Activated CD8-positive, alpha-beta T cell treated with anti-CD3 and anti-CD28 coated beads for 36 hours (primary cell): ENCODE measurements at places on chromosomes 7 and 10. TPM values are rescaled to one million over a fixed set of nuclear protein-coding genes. Genes with fewer than 3 reads are reported as not detected.

The MYOF gene
- 4.9 TPM for total RNA-seq

The CYP3A7 gene
- total RNA-seq = not detected

The ZNF467 gene
- 0.09 TPM for total RNA-seq

The PAPSS2 gene
- 0.14 TPM for total RNA-seq

The SVOPL gene
- 0.78 TPM for total RNA-seq

The MNX1 gene
- total RNA-seq = not detected

The C10orf62 gene
- not detected for total RNA-seq

The GATA3 gene
- total RNA-seq = 24.4 TPM

GRCh38 chr7:35401217-35401879 lies 147.4 kb upstream of the TBX20 start:
- DNase-seq = no peak

DNA sequence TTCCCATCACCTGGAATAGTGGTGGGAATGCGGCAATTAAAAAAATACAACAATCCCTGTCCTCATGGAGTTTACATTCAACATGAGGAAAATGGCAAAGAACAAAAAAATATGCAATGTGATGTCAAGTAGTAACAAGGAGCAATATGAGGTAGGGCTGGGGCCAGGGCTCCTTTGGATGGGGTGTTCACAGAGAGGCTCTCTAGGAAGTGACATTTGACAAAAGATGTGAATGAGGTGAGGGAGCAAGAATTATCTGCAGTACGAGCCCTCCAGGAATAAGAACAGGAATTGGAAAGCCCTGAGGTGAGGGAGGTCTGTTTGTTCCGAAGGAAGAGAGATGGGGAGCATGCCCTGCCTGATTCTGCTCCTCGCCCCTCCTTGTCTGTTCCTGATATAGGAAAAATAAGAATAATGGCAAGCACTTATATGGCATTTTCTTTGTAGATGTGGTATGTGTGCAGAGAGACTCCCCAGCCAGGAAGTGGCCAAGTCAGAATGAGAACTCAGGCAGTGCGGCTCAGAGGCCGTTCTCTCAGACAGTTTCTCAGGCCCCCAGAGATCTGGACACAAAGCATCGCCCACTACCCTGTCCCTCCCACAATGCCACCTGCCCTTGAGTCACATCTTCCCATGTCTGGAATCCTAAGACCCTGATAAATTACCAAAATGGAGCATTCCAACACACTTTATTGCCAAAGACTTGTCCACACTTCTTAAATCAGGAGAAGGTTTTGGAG lies 105.6 kb downstream of the APBB1IP start:
- peak; percentile 40 for DNase-seq

DNA sequence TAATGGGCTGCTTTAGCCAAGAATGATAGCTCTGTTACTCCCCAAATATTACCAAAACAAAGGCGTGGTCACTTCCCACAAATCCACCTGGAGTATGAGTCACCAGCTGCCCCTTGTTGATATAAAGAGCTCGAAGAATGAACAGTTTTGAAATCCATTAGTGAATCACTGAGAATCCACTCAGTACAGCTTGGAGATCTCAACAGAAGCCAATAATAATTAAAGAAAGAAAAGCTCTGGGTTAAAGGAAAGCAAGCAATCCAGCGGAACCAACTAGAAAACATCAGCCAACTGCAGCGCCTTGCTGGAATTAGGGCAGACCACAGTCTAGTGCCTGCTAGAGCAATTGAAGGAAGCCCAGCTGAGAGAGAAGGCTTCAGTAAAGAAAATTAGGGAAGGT lies 576.0 kb upstream of the C7orf33 start:
- no peak for DNase-seq

GRCh38 chr7:102432442-102433218 lies 745 bp upstream of the ORAI2 start:
- DNase-seq = peak; percentile 46

GRCh38 chr7:157601530-157601929 lies 264.7 kb downstream of the DNAJB6 start:
- DNase-seq = no peak

GRCh38 chr7:82015751-82016150 lies 245.9 kb upstream of the HGF start:
- DNase-seq = no peak

GRCh38 chr7:33807779-33808482 lies 97.4 kb upstream of the BMPER start:
- DNase-seq = peak; percentile 20

DNA sequence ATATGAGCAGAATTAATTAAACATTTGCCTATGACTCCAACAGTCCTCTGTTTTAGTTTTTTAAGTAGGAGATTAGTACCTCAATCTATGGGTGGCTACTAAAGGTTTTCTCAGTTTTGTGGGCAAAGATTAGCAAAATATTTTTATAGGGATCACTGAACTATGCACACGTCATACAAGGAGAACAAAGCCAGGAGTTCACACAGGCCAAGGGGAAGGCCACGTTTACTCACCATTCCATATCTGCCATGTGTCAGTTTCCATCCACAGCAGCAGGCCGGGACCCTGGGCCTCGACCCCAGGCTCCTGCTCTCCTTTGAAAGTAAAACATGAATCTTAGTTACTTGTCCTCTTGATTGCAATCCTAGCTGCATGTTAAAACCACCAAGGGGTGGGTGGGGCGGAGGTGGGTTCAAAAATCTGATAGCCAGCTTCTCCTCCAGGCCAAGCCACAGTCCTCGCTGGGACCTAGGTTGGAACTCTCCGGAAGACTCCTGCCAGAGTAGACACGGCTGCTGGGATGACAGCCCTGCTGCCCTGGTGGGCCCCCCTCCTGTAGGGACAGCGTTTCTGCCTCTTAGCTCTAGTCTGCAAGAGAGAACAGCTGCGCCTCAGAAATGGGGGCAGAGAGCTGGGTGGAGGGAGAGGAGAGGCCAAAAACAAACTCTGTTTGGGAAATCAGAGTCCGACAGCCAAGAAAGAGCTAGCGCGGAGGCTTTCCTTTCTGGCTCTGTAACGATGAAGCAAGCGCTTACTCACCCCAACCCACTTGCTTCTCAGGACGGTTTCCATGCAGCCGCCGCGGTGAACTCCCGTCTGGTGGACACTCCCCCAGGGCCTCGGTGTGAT lies 35.6 kb downstream of the PITRM1 start:
- DNase-seq = no peak

- peak; percentile 91 for DNase-seq
Measured at GRCh38 chr7:104923010-104923421, 91.0 kb upstream of the KMT2E start.

DNA sequence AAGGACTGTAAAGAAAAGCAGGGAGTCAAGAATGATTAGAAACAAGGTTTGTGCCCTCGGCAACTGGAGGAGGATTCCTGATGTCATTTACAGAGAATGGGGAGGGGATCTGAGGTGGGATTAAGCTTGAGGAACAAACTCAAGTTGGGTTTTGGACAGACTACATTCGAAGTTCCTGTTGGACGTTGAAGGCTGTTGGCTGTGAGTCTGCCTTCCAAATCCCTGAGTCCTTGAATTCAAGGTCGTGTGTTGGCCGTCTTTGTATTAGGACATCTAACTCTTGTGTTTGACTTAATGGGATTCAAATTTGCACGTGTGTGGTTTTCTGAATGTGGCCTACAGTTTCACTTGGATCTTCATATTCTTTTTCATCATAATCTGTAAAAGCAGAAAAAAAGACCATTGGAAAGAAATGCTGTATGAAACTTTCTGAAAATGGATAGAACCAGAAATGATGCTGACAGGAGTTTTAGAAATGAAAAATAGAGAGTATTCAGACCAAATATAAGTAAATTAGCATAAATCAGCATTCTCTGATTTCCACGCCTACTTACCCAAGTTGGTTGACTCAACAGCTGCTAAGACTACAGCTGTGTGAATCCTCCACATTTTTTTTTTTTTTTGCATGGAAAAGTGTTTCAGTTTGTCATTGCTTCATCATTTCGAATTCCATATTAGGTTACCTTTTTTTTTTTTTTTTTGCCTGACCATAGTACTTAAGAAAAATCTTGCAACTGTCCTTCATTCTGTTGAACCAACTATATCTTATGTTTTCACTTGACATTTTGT lies 94.8 kb downstream of the KIAA1217 start:
- DNase-seq = no peak

- DNase-seq = no peak
Measured at GRCh38 chr7:132347858-132348257, 228.4 kb downstream of the PLXNA4 start.

DNA sequence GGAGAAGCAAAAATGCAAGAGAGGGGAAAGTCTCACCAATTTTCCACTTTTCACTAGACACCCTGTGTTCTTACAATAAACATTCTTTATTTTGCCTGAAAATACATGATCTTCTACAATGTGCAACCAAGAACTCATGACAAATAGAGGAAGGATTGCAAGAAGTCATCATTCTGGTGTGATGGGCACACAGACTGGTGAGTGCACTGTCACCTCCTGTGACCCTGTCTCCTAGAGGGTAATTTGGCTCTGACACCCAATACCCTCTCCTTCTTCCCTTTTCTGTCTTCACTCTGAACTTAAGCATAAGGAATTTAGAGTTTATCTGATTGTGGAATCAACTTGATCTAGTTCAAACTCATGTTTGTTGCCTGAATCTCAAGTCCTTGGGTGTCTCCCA lies 153.7 kb downstream of the SH2D4B start:
- DNase-seq = no peak
